Stimulated activated CD8-positive, alpha-beta memory T cell treated with anti-CD3 and anti-CD28 coated beads, Interleukin-15, amount 100 ng/mL, for 24 hours (primary cell): ENCODE measurements at places on chromosomes 6 and 20.
A peak's percentile ranks its signal among the peaks of the same experiment; 100 is the strongest.

GRCh38 chr6:98433325-98434056 is 400.9 kb upstream of the POU3F2 start:
- DNase-seq, result no peak

- no peak for DNase-seq
These were observed 48.8 kb upstream of the CHRNA4 start for GRCh38 chr20:63409834-63410435.

- no peak for DNase-seq
These were observed 26.5 kb downstream of the GTF2H5 start for GRCh38 chr6:158194487-158195280.

- no peak for DNase-seq
These were observed 171.1 kb downstream of the ADAT2 start for GRCh38 chr6:143279385-143279784.

DNA sequence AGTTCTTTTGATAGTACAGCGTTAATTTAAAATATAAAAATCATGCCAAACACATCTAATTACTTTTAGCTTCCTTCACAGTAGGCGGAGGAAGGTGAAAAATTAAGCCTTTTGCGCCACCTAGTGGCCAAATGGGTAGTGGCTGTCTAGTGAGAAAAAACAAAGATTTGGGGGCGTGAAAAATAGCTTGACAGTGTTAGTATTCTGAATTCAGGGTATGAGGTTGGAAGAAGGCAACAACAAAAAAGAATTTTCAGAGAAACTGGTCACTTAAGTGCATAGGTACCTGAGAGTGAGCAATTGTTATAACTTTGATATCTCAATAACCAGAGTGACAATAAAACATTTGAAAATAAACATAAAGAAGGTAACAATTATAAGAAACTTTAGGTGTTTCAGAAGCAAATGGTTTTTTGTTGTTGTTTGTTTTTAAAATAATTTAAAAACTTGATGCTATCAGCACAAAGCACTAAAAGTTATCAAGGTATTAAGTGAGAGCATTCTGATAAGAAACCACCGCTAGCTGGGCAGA is 14.3 kb downstream of the PSMB9 start:
- peak; percentile 79 for DNase-seq

GRCh38 chr6:84767526-84768201 is 3.3 kb upstream of the TBX18 start:
- no peak for DNase-seq

- no peak for DNase-seq
These were observed 175.3 kb upstream of the BMP5 start for GRCh38 chr6:56050530-56051201.

GRCh38 chr20:59101961-59102360 is 59.4 kb upstream of the PRELID3B start:
- no peak for DNase-seq

GRCh38 chr20:43904827-43905177 is 9.8 kb upstream of the TOX2 start:
- no peak for DNase-seq

DNA sequence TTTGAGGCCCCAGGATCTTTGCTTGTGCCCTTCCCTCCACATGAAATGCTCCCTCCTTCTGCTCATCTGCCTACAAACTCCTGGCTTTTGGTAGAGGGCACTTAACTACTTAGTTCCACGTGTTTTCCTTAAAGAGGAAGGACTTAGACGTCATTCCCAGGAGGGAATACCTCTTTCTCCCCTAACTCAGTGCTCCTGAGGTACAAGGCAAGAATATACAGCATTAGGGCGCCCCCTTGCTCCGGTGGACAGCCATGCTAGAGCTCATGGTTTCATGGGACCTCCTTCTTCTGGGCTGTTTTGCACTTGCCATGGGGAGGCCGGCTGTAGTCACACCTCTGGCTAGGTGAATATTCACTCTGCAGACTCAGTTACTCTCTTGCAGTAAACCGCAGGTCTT is 93.8 kb upstream of the LY86 start:
- DNase-seq, result no peak

DNA sequence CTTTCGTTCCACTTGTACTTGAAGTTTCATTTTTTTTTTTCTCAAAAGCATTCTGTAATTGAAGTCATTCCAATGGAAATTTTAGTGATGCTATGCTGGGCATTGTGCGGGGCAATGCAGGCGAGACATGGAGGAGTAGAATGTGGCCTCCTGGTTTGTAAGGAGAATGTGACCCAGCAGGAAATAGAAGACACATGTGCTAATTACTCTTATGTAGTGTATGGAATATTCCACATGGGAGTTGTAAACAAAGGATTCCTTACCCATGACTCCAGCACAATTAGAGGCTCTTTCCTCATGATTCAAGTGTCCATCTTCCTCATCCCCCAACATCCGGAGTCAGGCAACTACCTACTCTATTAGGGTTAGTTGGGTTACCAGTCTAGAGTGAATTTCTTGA is 14.9 kb upstream of the RFPL4B start:
- DNase-seq, result no peak
